ENCODE measurements at places on chromosomes 5 and 9. TPM values are rescaled to one million over a fixed set of nuclear protein-coding genes. Genes with fewer than 3 reads are reported as not detected.

DNA sequence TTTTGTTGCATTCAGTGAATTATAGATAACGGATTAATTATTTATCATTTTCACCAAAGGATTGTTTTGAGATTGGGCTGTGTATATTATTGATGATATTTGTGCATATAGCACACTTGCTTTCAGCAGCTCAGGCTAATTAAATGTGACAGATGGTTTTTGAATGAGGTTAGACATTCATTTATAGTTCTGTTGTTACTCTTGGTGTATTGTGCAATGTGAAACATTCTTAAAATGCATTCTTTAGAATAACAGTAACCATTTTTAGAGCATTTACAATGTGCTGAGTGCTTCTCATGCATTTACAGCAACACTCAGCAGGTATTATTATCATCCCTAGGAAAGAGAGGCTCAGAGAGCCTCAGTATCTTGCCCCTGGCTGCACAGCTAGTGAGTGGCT lies 23.8 kb downstream of the NANS start:
- DNase-seq = no peak

- no peak for DNase-seq
These were observed 14.1 kb upstream of the FAM120AOS start for GRCh38 chr9:93467462-93467861.

DNA sequence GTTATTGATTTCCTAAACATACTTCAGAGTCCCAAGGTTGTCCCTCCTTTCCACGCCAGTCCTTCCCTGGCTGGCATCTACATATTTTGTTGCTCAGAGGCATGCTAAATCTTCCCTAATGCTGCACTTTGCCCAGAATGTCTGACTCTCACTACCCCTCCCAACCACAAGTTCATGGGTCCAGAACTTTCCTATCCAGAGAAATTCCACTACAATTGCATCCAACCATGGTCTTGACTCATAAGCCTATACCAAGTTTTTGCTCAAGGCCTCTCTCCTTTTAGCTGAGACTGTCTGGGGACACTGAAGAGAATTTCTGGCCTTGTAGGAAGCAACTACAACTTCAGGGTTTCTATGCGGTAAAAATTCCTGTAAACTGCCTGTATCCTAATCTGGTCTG lies 206.3 kb downstream of the BNC2 start:
- no peak for DNase-seq

- no peak for DNase-seq
These were observed 7.2 kb downstream of the PPARGC1B start for GRCh38 chr5:149737355-149737754.

GRCh38 chr5:150656191-150657132 lies 4.6 kb upstream of the MYOZ3 start:
- no peak for DNase-seq

DNA sequence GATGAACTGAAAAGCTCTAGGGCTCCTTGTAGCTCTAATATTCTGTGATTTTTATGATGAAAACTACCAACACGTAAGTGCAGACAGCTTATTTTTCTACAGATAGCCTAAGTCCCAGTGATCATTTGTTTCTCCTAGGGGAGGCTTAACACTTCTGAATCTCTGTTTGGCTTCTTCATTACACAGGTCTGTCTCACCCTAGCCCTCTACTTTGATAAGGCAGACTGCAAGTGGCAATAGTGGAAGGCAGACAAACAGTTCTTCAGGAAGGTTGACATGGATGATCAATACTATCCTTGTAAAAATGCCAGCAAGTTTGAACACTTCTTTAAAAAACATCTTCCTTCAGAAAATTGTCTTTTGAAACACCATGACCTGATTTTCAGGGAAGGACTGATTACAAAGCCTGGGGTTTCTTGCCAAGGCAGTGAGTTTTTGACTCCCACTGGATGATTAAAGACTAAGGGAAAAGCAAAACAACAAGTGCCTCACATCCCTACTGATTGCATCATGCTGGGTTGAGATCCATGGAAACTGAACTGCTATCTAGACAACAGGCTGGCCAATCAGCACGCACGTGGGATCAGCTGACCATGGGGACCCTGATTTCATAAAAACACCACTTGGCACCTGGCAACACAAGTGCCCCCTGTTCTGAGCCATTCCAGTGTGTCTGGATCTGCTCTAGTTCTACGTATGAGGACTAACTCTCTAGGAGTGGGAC lies 212.2 kb downstream of the SMARCA2 start:
- DNase-seq = no peak

GRCh38 chr9:74500584-74500924 lies 3.4 kb downstream of the RORB start:
- DNase-seq = no peak

DNA sequence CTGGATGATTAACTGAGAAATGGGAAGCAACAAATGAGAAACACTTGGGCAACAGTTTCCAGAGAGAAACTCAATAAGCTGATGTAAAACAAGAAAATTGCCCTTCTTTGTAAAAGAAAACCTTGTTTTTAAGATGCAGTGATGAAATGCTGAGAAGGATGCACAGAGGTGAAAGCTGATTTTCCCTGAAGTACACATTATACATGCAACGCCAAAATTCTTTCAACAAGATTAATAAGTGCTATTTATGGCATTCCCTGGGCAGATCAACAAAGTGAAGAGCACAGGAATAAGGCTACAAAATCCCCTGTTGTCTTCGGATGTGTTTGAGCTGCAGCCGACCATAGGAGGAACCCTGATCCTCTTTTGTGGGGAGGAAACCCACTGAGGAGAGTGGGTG lies 208.0 kb upstream of the ANKH start:
- no peak for DNase-seq

DNA sequence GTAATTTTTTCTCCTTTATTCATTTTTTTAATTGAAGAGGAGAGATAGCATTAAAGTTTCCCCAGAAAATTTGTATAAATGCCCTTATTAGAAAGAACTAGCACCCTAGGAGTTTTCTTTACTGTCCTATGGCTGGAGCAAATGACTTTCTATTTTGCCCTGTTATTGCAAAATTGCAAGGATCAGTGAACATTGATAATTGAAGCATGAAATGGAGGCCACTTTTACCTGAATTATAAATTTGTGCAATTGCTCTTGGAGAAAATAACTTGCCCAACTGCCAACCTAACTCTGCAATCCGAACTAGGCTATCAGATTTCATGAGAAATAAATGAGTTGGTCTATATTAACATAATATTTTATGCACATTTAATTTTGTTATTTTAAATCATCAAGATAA lies 111.9 kb downstream of the MTRR start:
- DNase-seq = no peak

DNA sequence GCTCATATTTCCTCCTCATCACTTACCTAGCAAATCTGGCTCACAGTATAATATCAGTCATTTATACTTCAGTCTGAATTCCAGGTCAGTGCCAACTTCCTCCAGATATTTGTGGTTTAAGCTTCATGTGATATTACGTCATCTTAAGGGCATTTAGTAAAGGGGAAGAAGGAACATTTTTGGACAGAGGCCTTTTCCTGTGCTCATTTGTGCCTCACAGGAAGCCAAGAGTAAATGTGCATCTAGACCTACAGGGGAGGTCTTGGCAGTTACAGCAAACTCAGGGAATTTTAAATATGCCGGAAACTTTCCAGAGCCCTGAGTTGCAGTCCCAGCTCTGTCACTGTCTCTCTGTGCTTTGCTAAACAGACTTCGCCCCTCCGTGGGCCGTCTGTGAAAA lies 12.3 kb upstream of the KCNIP1 start:
- DNase-seq = peak; percentile 43

DNA sequence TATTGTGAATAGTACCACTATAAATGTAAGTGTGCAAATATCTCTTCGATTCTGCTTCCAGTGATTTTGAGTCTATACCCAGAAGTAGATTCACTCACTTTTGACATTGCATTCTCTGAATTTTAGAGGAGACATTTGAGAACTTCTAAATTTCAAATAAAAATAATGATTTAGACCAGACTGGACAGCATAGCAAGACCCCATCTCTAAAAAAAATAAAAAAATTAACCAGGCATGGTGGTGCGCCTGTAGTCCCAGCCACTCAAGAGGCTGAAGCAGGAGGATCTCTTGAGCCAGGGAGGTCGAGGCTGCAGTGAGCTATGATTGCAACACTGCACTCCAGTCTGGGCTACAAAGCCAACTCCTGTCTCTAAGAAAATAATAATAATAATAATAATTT lies 1.9 kb upstream of the GFI1B start:
- DNase-seq = no peak

GRCh38 chr9:115250621-115251032 lies 132.7 kb upstream of the TNC start:
- no peak for DNase-seq

DNA sequence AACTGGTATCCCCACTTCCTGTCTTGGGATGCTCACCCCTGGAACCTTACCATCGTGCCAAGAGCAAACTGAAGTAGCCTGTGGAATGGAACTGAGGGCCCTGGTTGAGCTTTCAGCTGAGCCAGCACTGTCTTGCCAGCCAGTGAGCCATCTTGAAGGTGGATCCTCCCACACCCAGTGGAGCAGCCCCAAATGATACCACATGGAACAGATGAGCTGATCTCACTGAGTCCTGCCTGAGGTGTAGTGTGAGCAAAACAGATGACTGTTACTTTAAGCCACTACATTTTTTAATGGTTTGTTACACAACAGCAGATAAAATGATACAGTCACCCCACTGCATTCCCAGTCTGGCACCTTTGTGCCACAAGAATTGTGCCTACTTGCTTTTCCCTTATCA lies 2.2 kb upstream of the PCYOX1L start:
- no peak for DNase-seq

- no peak for DNase-seq
These were observed 259.5 kb downstream of the GAS1 start for GRCh38 chr9:86687788-86688187.

GRCh38 chr5:56607074-56607473 lies 208.3 kb upstream of the MAP3K1 start:
- DNase-seq = no peak

DNA sequence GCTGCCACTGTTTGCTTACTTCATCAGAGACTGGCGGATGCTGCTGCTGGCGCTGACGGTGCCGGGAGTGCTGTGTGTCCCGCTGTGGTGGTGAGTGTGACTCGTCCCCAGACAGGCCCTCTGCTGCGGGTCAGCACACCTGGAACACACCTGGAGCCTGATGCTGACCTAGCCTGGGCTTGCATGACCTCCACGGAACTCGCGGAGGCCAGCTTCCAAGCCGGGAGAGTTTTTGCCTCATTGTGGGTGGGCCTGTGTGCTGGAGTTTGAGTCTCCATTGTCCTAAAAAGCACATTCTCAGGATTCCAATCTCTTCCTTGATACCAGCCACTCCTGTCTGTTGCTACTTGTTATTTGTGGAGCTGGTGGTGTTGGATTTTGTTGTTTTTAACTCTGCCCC lies 28.1 kb downstream of the SLC22A4 start:
- DNase-seq = no peak

- DNase-seq = no peak
These were observed 261.0 kb upstream of the CDH6 start for GRCh38 chr5:30932273-30933017.

- no peak for DNase-seq
These were observed 8.1 kb upstream of the SLC38A9 start for GRCh38 chr5:55720188-55720703.

DNA sequence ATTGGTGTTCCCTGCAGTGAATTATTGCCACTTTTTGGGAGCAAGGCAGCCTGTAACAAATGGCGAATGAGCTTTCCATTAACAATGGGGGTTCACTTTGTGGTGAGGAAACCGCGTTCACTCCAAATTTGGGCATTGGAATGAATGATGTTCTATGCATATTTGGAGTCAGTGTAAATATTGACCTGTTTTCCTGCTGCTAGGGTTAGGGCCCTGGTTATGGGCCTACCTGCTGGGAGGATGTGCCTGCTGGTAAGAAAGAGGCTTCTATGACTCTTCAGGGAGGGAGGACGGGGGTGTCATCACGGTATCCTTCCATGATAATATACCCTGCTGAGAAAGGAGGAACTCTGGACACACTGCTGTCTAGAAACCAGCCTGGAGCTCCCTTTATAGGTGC lies 29.0 kb downstream of the C9orf50 start:
- DNase-seq = no peak

- no peak for DNase-seq
These were observed 56.2 kb downstream of the DENND4C start for GRCh38 chr9:19286634-19287188.

GRCh38 chr9:107707915-107708441 lies 218.4 kb upstream of the KLF4 start:
- DNase-seq = no peak

DNA sequence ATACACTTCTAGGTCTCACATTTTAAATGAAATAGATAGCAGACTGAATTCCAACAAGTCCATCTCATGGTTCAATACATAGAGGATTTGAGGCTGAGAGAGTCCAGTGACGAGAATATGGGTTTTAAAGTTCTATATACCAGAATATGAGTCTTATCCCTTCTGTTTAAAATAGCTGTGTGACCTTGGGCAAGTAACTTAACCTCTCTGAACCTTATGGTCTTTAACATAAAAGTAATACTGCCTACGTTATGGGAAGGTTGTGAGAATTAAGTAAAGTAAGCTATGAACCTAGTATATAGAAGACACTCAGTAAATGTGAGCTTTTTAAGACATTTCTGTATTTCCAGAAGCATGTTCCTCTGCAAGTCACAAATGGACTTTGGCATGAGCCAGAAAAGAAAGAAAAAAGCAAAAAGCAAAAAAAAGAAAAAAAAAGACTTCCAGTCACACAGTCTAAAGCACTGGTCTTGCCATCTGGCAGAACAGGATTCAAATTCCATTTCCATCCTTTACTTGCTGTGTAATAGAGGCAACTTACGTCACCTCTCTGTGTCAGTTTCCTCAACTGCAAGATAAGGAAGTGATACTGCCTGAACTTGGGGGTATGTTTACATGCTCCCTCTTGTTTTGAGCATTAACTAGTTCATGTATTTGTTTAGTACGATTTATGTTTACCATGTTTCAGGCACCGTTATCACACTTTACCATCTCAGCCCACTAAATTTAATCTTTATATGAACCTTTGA lies 248.2 kb downstream of the TRIM32 start:
- no peak for DNase-seq

DNA sequence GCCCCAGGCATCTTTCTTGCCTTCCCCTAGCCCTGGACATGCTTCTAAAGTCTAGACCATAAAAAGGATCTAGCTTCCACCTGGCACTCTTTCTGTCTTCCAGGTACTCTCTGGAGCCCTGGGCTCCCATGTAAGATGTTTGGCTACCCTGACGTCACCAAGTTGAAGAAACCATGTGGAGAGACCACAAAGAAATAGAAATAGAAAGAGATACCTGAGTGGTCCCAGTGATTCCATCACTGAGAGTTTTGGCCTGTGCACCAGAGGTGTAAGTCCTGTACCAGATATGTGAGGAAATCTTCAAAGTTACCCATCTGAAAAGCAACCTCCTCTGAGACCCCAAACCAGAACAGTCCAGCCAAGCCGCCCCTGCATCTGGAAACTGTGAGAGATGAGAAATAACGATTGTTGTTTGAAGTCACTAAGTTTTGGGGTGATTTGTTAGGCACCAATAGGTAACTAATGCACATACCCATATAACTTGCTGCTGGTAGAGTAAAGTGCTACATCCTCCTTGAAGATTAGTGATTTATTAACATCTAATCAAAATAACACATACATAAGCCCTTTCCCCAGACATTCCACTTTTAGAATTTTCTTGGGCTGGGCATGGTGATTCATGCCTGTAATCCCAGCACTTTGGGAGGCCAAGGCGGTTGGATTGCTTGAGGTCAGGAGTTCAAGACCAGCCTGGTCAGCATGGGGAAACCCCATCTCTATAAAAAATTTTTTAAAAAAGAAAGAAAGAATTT lies 85.7 kb upstream of the LHFPL2 start:
- no peak for DNase-seq

PCDHGB1 gene
- 5.1 TPM for total RNA-seq

EFNA5 gene
- total RNA-seq = 12.1 TPM

CER1 gene
- total RNA-seq = not detected

SPATA31E1 gene
- not detected for total RNA-seq

TAF11L10 gene
- not detected for total RNA-seq

DELE1 gene
- 76.7 TPM for total RNA-seq

DEPDC1B gene
- 1.1 TPM for total RNA-seq

SLC36A2 gene
- total RNA-seq = not detected

NINJ1 gene
- 89.8 TPM for total RNA-seq

All from breast epithelium (tissue), 4 donors.